Dermis blood vessel endothelial cell (primary cell): ENCODE measurements at places on chromosomes 2 and 18.

- no peak for DNase-seq
Measured at GRCh38 chr2:208627110-208627884, 220.7 kb downstream of the PTH2R start.

- no peak for DNase-seq
Measured at GRCh38 chr2:40452786-40453185, 896 bp upstream of the SLC8A1 start.

DNA sequence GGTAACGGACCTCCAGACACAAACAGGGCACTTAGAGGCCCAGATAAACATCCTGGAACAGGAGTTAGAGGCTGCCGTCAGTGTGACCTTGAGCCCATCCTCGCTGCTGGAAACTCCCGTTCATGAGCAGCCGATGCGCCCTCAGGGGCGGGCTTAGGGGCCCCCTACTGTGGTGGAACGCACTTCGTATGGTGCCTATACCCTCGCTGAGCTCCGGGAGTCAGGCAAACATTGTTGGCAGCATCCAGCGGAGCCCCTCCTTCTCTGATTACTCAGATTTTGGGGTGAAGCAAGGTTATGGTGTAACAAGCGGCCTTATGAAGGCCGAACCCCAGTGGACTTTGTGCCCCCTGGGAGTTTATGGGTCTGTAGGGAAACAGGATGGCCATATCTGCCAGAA lies 205.3 kb upstream of the SYT4 start:
- no peak for DNase-seq

GRCh38 chr2:151297882-151298281 lies 8.4 kb upstream of the NMI start:
- DNase-seq = peak; percentile 70

DNA sequence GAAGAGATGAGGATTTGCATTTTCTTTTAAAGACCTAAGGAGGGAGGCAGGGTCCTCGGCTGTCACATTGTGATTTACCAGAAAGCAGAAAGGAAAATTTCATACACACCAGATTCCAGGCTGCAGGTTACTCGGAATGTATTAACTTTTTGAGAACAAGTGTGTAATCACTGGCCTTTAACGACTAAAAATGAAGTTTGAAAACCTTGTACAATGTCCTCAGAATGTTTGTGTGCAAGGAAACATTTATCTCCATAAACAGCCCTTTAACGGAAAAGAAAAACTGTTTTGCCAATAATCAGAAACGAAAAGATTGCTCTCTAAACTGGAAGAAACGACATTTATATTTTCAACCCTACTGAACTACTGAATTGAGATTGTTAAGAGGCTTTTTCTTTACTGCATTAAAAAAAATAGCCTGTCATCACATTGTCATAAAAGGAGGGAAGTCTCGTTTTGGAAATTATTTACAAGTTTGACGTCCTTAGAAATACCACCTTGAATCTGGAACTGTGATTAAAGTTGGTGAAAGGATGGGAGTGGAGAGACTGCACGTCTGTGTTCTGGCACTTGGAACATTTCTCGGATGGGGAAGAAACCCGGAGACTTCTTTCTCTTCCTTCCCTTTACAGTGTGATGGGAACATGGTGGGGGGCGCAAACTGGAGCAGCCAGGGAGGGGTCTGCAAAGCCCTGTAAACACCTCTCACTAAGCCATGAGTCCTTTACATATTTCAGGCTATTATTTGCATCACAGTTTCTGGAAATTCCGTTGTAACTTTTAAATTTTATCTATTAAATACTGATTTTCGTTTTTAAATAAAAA lies 134.1 kb upstream of the SIX3 start:
- no peak for DNase-seq

GRCh38 chr2:20231159-20231558 lies 6.2 kb upstream of the SDC1 start:
- DNase-seq = no peak

DNA sequence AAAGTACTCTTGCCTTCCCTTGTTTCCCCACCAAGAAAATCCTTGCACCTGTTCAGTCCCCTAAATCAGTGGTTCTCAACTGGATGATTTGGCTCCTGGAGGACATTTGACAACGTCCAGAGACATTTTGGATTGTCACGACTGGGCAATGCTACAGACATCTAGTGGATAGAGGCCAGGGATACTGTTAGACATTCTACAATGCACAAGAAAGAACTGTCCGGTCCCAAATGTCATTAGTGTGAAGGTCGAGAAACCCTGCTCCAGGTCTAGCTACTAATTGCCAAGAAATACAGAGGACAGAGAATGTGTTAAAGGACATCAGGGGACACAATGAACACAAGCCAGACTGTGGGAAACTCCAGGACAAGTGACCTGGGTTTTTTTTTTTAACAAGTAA lies 60.0 kb downstream of the LRP2 start:
- no peak for DNase-seq

DNA sequence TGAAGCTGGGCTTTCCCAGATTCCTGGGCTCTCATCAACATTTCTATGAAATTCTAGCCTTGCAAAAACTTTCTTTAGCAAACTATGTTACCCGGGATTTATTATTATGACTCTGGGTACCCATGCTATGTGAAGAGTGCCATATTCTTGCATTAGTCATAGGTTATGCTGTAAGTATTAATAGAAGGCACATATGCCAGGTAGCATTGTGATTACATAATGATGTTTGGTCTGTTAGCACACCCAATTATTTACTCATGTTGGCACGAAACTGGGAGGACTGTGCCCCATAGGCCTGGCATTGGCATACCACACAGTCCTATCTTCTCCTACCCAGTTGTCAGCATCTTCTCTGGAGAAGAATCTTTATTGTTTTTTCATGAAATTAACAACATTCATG lies 171.0 kb downstream of the SLC4A3 start:
- no peak for DNase-seq

- DNase-seq = no peak
Measured at GRCh38 chr2:212814941-212815340, 276.3 kb upstream of the ERBB4 start.

- no peak for DNase-seq
Measured at GRCh38 chr2:127277028-127277427, 16.9 kb downstream of the ERCC3 start.

- DNase-seq = peak; percentile 64
Measured at GRCh38 chr2:142130111-142131009, 456 bp downstream of the LRP1B start.

DNA sequence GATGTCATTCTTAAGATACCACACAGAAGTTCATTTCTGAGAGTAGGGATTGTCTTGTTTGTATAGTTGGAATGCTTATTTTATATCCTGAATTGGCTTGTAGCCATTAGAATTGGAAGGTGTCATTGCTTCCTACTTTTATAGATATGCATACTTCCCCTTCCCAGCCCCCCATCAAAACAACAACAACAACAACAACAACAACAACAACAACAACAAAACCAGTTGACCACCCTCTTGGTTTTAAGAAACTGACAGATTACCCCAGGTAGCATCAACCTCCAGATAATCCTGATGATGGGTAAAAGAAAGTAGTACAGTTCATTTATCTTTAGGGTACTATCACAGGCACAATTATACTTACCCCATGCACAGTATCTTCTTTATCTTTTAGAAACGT lies 20.0 kb downstream of the PHLPP1 start:
- no peak for DNase-seq

GRCh38 chr2:136651456-136652010 lies 113.8 kb upstream of the THSD7B start:
- no peak for DNase-seq

- DNase-seq = no peak
Measured at GRCh38 chr2:170180031-170180566, 2.2 kb downstream of the MYO3B start.

GRCh38 chr2:207502577-207503198 lies 27.1 kb upstream of the CREB1 start:
- no peak for DNase-seq

- peak; percentile 59 for DNase-seq
Measured at GRCh38 chr2:101125374-101125773, 25.8 kb downstream of the TBC1D8 start.

- no peak for DNase-seq
Measured at GRCh38 chr18:67381608-67382150, 134.8 kb downstream of the DSEL start.

GRCh38 chr2:27903018-27903417 lies 12.5 kb downstream of the BABAM2 start:
- DNase-seq = no peak

- no peak for DNase-seq
Measured at GRCh38 chr2:102386867-102387541, 31.4 kb downstream of the IL18R1 start.

- DNase-seq = no peak
Measured at GRCh38 chr2:139160836-139161235, 380.6 kb upstream of the NXPH2 start.

GRCh38 chr2:170411660-170412059 lies 233.7 kb downstream of the MYO3B start:
- DNase-seq = no peak

DNA sequence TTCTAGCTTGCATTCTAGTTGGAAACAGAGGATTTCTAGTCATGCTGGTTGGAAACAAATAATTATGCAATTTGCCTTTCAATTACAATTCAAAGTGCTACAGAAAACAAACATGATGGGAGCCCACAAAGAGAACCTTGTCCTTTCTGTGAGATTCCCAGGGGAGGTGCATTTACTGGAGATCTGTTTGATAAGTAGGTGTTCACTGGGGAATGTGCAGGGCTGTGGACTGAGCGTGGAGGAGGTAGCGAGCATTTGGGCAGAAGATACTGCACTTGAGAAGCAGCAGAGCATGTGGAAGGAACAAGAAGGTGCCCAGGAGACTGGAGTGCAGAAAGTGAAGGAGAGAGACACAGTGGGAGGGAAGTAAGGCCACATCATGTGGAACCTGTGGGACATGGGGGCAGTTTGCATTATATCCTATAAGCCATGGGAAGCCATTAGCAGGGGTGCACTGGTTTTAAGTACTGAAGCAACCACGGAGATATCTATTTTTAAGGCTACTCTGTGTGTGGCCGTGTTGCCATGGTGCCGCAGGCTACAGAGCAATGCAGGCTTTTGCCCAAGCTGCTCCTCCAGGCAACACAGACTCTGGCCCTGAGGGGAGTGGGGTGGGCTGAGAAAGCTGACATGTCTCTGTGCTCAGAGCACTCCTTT lies 154.0 kb downstream of the ANTXR1 start:
- no peak for DNase-seq
